ENCODE measurements at places on chromosomes 1 and 21.

DNA sequence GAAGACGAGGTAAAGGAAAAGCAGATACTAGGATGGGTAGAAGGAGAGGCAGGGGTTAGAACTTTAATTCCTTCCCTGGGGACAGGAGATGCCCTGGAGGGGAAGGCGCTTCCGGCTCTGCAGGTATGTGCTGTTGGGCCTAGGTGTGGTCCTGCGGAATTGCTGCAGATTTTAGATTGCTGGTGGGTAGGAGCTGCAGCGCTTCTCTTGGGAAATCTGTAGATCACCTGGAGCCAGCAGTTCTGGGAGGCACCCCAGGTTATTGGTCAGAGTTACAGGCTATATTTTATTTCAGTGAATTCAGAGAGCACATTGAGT, 1.1 kb downstream of the MGST3 start:
- DNase-seq = no peak

DNA sequence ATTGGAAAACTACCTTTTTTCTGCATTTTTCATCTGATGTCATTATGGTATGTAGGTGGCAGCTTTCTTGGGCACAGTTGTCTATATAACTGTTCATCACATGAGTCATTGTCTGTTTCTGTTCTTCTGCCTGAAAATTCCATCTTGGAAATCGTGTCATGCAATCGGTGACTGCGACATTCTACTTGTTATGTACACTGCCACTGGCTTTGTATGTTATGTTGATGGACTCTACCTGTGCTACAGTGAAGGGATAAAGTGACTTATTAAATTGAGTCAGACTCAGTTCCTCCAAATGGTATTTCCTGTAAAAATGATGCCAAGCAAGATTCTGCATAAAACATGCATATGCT, 8.6 kb downstream of the SMAP2 start:
- DNase-seq = no peak

DNA sequence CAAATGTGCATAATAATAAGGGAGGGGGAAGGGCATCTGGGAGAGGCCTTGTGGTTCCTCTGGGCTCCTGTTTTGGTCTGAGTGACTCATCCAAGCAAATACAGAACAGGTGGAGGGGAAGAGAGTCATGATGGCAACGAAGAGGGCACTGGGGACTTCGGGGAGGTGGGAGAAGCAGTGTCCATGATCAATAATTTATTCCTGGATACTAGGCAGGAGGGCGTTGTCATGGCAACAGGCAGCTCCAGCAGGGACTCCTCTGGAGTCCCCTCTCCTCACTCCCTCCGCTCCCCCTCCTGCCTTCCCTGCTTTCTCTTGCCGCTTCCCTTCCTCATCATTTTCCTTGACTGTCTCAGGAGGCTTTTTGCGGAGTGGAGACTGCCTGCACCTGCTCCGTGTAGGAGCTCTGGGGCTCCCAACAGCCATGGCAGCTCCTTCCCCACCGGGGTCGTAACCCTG, 12.3 kb upstream of the NFASC start:
- DNase-seq = no peak

DNA sequence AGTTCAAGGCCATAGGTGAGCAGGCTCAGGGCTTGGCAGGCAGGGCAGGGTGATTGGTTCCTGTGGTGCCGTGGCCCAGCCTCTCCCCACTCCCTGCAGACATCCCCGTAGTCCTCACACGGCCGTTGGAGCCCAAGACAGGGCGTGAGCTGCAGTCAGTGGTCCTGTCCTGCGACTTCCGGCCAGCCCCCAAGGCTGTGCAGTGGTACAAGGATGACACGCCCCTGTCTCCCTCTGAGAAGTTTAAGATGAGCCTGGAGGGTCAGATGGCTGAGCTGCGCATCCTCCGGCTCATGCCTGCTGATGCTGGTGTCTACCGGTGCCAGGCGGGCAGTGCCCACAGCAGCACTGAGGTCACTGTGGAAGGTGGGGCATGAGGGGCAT, 71.9 kb downstream of the OBSCN start:
- DNase-seq = no peak

DNA sequence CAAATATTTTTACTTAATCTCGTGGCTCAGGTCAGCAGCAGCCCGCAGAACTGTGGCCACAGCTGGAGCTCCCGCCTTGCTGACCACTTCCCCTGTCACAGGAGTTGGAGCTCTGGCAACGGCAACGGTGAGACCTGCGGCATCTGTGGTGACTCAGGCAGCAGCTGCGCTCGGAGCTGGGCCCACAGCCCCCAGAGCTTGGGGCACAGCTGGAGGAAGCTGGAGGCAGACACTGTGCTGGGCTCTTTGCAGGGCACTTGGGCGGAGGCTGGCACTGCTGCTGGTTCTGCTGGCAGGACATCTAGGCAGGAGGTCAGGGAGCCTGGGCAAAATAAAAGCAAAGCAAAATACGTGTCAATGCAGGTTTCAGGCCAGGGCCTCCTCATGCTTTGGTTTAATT, at the start of gene LCE3A:
TSS of gene LCE3A (minus strand) at position 301 of the 400 bp plus-strand sequence. CDS start at position 301, 0 bp downstream.
- no peak for DNase-seq

GRCh38 chr1:43466403-43466802, 12.7 kb upstream of the HYI start:
- no peak for DNase-seq

- no peak for DNase-seq
Measured at GRCh38 chr1:159715855-159716254, 1.5 kb upstream of the CRP start.

DNA sequence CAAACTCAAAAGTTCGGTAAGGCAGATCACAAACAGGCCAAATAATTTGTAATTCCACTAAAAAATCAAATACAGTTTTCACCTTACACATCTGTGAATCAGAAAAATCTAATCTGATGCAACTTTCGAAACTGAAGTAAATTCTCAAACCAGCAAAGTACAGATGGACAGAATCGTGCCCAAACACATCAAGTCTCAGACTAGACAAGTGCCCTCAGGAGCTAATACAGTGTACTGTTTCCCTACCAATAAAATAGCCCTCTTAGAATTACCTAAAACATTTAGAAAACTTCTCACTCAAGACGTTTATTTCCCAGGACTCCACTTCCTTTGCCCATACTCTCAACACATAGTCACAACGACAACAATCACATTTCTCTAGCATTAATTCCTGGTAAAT, 134.2 kb downstream of the SMYD2 start:
- no peak for DNase-seq

- DNase-seq = no peak
Measured at GRCh38 chr1:192147696-192148095, 10.6 kb upstream of the RGS18 start.

- no peak for DNase-seq
Measured at GRCh38 chr1:116934586-116935207, 25.0 kb downstream of the PTGFRN start.

DNA sequence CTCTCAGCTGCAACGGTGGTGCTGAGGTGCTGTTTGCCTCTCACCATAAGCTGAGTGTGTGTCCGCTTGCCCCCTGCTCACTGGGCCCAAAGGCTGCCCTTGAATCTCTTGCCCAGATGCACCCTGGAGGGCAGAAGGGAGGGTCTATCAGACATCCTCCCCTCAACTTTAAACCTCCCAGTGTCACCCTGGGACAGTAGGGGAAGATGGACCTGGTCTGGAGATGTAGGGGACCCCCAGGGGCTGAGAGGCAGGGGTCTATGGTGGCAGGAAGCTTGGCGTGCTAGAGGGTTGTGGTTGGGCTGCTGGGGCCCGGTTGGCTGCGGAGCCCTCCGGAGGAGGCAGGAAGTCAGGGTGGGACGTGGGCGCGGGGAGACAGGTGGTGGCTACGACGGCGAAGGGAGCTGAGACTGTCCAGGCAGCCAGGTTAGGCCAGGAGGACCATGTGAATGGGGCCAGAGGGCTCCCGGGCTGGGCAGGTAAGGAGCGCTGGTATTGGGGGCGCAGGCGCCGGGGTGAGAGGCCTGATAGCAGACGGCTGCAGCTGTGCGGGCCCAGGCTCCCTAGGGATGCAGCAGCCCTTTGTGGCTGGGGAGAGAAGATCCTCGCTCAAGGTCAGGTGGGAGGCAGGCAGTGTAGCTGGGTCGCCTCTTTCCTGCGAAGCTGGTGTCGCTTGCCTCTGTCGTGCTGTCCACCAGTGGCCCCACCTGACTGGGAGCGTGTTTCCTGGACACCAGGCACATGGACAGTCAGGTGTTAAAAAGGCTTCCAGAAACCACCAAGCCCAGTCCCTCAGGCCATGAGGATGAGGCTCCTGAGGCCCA, at the start of gene LCK:
TSS of gene LCK (plus strand) at position 373 of the 824 bp plus-strand sequence. CDS start 23,065 bp downstream, outside the sequence.
- DNase-seq = no peak

GRCh38 chr1:226432586-226433340, 24.9 kb upstream of the PARP1 start:
- no peak for DNase-seq

GRCh38 chr1:36366091-36366661, 19.5 kb downstream of the STK40 start:
- no peak for DNase-seq

DNA sequence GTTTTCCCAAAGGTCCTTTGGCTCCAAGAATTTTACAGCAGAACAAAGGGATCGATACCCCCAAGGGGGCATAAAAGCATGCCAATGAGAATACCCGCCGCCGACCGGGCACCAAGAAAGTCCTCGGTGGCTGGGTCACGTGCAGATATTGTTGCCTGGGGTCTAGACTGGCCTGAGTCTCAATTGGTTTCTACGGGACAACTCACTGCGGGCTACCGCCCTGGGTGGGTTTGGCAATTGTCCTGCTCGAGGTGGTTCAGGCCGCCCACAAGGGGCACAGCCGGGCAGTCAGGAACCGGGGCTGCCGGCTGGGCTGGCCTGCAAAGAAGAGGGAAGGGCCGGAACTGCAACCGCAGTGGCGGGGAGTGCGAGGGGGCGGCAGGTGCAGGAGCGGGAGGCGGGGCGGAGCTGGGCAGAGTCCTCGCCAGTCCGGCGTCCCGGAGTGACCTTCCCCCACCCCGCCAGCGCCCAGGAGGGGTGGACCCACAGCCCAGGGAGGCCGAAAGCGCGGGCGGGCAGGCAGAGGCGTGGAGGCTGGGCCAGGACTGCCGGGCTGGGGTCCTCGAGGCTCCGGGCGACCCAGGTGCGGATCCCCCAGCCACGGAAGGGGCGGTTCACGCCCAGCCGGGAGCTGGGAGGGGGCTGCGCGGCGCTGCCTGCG, 926 bp upstream of the ATP1B1 start:
- no peak for DNase-seq

- no peak for DNase-seq
Measured at GRCh38 chr1:50531027-50531426, 107.8 kb upstream of the DMRTA2 start.

DNA sequence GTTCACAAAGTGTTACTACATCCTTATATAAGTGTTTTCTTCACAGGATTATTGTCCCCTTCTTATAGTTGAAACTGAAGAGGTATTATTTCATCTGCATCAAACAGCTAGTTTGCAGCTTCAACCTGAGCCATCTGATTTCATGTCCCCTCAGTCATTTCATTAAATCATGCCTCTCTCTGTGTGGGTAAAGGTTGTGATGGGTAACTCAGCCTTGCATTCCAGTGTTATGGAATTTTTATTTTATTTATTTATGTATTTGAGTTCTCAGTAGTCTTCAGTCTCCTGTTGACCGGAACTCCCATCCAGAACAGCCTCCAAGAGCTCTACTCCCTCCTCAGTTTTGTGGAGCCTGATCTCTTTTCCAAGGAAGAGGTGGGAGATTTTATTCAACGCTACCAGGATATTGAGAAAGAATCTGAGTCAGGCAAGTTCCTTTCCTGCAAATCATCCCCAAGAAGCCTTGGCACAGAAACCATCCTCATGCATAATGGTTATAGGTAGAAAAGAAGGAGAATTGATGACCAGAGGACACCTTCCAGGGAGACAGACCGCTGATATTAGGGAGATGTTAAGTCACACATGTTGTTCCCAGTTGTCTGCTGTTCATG, 21.8 kb downstream of the CHD1L start:
- no peak for DNase-seq

- DNase-seq = no peak
Measured at GRCh38 chr1:113219377-113219776, 146.4 kb downstream of the LRIG2 start.

GRCh38 chr1:2545754-2546514, 10.2 kb upstream of the TNFRSF14 start:
- no peak for DNase-seq

GRCh38 chr1:94783342-94784189, 36.6 kb upstream of the SLC44A3 start:
- no peak for DNase-seq

DNA sequence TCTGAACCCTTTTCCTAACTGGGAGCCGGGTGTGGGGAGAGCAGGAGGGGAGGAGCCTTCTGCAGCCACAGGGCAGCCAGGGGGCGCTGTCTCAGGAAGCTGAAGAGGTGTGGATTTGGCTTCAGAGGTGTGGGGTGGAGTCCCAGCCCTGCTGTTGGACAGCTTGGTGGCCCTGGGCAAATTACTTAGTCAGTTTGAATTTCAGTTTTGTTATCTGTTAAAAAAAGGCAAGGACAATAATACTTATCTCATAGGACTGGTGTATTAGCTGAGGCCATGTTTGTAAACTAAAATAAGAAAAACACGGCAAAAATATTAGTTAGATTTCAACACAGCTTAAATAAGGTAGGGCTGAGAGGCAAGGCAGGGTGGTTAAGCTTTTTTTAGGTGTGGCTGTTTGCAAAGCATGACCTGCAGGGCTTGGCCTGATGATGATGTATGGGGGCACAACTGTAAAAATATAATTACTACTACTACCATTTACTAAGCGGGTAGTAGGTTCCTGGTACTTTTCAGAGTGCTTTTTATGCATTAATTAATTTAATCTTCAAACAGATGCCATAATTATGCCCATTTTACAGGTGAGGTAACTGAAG, 111.8 kb downstream of the PLXNA2 start:
- peak; percentile 19 for DNase-seq

DNA sequence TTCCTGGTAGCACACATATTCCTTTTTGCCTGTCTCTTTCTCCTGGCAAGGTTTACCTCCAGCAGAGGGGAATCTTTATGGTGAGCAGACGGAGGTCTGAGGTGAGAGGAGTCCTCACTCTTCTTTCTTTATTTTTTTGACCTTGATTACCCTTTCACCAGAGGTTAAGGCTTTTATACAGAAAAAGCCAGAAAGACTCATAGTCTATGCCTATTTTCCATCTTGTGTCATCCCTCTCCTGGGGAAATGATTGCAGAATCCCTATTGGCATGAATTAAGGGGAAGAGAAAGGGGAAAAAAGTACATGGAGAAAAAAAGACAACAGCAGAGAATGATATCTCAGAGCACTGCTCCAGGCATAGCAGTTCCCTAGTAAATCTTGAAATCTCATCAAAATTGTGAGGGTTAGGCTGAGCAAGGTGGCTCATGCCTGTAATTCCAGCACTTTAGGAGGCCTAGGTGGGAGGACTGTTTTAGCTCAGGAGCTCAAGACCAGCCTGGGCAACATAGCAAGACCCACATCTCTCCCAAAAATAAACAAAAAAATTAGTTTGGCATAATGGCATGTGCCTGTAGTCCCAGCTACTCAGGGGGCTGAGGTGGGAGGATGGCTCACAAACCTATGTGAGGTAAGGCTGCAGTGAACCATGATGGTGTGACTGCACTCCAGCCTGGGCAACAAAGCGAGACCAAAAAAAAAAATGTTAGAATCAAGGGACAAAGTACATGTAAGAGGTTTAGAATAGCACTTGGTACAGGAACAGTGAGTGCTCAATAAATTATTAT, 1.2 kb upstream of the XPR1 start:
- DNase-seq = no peak

DNA sequence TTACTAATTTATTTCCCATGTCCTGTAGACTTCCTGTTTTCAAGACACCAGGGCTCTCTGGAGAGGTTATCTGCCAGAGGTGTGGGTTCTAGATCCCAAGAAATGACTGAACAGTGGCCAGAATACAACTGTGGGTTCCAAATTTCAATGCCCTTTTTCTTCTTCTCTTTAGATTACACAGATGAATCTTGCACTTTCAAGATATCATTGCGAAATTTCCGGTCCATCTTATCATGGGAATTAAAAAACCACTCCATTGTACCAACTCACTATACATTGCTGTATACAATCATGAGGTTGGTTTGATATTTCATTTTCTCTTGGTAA, 15.0 kb downstream of the IFNAR2 start:
- DNase-seq = no peak

- DNase-seq = no peak
Measured at GRCh38 chr21:28444557-28444956, 548.1 kb downstream of the LTN1 start.
